ENCODE measurements at places on chromosomes 11 and 22.

DNA sequence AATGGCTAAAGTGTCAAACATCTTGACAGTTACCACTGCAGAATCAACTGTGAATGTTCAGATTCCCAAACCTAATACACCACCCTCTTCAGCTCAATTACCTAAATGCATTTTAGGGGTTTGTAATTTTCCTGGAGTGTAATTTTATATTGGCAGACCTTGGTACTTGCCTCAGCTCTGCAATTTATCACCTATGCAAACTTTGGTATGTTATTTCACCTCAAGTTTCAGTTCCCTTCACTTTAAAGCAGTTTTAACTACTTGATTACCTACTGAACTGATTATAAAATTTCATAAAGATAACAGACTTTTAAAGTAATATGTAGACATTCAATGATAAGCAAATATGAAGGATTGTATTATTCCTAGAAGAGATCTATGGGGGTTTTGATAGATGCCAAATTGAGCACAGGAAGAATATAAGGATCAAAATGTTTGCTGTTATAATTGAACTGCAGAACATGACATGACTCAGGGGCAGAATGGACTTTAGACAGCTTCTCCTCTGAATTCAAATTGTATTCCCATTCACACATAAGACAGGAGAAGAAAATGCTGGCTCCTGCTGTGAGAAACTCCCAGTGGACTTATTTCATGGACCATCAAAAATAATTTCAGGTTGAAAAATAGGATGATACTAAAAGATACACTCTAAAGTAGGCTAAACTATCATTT lies 491.5 kb upstream of the LUZP2 start:
- no peak for DNase-seq

- DNase-seq: no peak
Observed at GRCh38 chr11:126878913-126879482, 121.6 kb downstream of the KIRREL3 start.

DNA sequence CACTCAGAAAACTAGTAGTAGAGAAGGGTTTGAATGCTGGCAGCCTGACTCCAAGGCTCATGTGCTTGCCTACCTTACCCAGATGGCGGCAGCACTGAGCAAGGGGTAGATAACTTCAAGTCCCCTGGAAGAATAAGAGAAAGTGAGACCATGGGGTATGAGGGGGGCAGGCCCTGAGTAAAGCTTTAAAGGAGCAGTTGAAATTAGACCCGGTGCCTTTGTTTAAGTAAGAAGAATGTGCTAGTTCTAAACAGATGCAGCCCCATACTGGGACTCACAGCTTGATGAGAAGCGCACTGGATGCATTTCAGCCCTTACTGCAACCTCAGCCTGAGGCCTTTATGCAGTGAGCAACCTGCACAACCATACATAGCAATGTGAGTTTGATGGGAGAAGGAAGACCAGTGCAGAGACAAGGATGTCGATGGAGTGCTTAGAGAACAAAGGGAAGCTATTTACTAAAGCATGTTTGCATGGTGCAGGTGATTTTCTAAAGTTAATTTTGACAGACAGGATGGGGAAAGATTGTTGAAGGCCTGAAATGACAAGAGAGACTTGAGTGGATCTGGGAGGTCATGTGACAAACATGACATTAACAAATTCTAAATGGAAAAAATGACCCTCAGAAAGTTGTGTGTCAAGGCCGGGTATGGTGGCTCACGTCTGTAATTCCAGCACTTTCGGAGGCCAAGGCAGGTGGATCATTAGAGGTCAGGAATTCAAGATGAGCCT lies 27.1 kb upstream of the TMA7B start:
- DNase-seq: no peak

DNA sequence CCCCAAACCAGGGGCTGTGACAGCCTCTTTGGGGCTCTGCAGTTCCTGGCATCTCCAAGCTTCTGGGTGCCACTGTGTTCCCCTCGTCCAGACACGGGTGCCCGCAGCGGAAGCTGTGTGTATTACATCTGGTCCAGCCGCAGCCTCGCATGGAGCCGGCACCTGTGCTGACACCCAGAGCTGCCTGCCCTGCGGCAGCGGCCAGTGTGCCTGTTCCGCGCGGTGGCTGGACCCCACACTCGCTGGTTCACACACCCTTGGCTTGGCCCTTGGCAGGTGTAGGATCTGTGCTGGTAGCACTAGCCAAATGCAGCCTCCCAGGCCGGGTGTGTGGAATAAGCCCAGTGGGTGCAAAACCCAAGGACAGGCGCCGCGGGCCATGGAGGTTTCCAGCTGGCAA lies 24.5 kb upstream of the RNASEH2C start:
- DNase-seq: no peak

- no peak for DNase-seq
Observed at GRCh38 chr11:82936261-82936660, 34.7 kb downstream of the DDIAS start.
